ENCODE measurements at places on chromosomes 11 and 22.

DNA sequence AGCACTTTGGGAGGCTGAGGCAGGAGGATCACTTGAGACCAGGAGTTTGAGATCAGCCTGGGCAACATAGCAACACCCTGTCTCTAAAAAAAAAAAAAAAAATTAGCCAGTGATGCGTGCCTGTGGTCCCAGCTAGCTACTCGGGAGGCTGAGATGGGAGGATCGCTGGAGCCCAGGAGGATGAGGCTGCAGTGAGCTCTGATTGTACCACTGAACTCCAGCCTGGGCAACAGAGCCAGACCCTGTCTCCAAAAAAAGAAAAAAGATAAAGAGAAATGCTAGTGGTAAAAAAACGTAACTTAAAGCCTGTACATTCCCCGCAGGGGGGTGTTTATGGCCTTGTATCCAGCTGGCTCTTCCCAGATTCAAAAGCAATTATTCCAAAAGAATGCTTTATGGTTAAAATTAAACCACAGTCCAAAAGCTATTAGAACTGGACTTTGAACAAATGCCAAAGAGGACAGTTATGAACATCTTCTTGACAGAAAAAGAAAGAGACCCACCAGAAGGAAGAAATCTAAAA, 16.4 kb upstream of the SNX32 start:
- DNase-seq = no peak

DNA sequence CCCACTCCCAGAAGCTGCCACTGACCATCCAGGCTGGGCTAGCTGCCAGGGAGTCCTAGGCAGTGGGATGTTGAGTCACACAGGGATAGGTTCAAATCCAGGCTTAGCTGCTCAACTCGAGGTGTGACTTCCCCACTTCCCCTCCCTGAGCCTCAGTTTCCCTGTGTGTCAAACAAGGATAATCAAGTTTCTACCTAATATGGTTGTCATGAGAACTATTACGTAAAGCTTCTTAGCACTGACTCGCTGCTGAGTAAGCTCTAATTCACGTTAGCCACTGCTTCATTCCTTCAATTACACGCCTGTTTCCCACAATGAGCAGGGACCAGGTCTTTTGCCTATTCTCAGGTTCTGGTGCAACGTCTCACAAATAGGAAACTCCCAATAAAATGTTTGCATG, 67.7 kb downstream of the SEZ6L start:
- DNase-seq = no peak

GRCh38 chr22:39965748-39966147, 5.6 kb downstream of the TMA7B start:
- no peak for DNase-seq

DNA sequence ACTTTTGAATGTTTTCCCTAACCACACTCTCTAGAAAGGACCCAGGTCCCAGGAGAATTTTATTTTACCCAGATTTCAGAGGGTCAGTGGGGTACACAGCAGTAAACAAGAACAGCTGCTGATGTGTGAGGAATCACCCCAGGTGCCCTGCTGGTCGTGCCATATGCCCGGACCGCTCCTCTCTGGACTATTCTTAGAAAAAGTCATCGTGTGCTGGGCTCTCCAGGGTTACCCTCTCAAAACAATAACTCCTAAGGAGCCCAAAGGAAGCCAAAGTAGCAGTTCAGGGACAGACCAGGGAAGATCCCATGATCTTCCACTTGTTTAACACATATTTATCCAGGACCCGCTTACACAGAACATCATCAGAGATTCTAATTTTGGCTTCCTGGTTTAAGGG, 29.7 kb downstream of the LRP4 start:
- DNase-seq = no peak

DNA sequence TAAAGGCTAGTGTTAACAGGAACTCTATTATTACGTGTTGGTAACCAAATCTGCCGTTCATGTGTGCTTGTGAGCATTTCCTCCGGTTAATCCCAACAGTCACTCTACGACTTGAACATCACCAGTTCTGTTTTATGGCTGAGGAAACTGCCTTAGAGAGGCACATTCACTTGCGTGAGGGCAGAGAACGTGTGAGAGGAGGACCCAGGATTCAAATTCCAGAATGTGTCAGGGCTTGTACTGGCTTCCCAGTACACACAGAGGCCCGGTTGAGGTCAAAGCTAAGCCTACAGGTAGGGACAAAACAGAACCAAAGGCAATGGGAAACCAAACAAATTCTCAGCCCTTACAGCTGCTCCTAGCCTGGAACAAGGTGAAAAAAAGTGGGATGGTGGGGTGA, 66.9 kb upstream of the TENM4 start:
- DNase-seq = no peak

GRCh38 chr11:68128682-68129327, 7.6 kb upstream of the CHKA start:
- DNase-seq = no peak

GRCh38 chr11:23453522-23453921, 593.2 kb upstream of the CCDC179 start:
- no peak for DNase-seq

- DNase-seq = peak; percentile 56
Observed at GRCh38 chr11:99015634-99016454, 4.9 kb upstream of the CNTN5 start.

DNA sequence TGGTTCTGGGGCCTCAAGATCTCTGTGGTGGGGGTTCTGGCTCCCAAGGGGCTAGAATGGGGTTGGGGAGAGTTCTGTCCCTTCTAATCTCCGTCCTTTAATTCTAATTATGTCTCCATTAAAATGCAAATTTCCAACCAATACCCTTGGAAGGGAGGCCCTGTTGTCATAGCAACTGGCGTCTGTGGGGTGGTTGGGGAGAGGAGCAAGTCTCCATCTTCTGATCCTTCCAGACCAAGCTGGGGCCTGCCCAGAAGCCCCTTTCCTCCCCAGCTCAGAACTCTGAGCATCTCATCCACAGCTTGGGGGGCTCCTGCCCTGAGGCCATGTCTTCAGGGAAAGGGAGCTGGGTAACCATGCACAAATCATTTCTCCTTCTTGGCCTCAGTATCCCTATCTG, 5.4 kb upstream of the RPS19BP1 start:
- DNase-seq = no peak

DNA sequence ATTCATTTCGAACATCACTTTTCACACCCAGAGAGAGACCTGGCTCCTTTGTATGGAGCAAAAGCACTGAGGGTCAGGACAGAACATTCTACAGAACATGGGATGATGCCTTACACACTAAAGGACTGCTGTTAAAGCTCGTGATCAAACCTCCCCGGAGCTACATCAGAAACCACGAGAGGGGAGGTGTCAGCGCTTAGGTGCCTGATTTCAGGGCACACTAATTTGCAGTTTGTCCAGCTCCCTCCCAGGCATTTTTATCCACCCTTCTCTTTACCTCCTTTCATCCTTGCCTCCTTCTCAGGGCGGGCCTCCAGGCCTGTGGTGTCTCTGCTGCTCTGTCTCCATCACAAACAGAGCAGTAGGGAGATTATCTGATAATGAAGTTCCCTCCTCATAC, 127.5 kb downstream of the VPREB1 start:
- DNase-seq = no peak

DNA sequence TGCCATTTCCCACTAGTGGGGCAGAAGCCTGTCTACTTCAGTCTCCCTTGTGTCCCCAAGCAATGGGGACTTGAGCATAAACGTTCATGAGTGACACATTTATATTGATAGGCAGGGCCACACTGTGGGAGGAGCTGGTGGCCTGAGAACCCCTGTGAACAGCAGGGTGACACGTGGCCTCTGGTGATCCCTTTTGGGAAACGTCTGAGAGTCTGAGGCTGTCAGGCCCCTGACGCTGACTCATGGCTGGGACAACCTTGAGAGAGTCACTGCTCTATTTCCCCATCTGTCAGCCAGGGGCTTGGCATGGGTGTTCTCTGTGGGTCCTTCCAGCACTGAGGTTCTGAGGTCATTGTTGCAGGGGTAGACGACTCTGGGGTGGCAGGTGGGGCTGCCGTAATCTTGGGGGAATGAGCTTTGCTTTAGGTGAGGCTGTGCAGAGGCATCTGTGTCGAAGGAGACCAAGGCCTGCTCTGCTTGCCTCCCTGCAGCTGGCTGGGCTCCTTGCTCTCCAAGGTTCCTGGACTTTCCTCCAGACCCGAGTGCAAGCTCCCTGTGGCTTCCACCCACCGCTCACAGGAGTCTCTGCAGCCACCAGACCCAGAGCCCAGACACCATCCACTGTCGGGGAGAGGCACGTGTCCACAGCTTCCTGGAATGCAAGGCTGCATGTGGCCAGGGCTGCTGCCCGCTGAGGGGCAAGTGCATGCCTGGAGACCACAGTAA, 54.7 kb downstream of the SMIM38 start:
- DNase-seq = no peak

- DNase-seq = no peak
Observed at GRCh38 chr11:95750101-95750500, 39.5 kb downstream of the FAM76B start.

- no peak for DNase-seq
Observed at GRCh38 chr11:15565880-15566279, 451.2 kb downstream of the INSC start.

GRCh38 chr11:124920870-124921609, 2.0 kb downstream of the HEPN1 start:
- DNase-seq = no peak

Data from H4 (cell line).